ENCODE measurements at places on chromosomes 12 and 14.

DNA sequence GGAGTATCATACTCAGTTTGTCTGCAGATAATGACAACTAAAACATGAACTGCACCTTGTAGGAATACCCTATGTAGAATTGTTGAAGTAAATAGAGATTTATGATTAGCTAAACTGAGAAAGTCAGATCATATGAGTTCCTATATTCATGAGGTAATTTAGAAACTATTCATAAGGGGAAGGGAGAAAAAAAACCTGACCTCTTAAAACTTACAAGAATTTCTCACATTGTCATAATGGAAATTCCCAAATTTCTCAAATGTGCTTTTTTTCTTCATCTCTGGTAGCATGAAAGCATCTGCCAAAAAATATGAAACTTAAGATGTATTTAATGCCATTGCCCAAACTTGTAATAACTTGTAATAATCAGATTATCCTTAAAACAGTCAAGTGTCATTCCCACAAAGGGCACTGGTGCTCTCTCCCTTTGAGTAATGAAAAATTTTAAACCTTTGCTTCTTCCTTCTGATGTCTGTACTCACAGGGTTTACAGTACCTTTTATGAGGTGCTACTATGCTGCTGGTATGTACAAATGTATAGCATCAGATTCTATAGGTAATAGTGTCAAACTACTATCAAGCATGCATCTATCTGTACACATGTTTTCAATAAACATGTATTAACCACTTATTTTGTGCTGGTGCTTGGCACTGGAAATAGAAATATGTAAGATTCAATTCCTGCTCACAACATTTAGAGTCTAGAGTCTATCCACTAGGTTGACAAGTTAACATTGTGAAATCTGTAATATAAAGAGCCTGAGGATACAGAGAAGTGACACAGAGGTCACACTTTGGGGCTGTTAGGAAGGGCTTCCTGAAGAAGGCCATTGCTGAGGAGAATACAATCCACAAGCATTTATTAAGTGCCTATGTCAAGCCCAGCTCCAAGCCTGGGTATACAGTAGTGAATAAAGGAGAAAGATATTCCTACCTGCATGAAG is 17.4 kb upstream of the DRAM1 start:
- no peak for DNase-seq

DNA sequence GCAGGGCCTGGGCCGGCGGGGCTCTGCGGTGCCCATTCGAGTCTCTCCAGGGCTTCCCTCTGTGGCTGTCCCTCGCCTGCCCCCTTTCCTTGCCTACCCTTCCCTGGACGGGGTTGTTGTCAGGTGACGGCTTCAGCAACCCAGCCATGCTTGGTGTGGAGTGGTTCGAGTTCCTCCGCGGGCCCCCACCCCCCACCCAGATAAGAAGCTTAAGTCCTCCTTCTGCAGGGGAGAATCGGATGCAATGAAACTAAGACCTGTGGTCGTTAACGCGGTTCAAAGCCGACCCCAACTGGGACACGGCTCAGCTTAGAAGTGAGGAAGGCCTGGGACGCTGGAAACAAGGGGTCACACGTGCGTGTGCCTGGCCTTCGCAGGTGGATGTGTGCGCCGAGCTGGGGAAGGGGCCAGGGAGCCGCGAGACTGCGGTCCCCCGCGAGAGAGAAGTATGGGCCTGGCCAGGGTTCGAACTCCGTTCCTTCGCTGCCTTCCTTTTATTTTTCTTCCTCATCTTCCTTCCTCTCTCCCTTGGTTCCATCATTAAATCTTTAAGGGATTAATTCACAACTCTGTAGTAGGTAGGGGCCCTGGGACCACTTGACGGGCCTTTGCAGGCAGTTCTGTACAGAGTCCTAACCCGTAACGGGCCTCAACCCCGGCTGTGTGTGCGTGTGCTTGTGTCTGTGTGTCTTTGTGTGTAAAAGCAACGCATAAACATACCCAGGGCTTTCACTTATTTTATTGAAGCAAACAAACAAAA is 3.5 kb downstream of the TTC6 start:
- DNase-seq = no peak

DNA sequence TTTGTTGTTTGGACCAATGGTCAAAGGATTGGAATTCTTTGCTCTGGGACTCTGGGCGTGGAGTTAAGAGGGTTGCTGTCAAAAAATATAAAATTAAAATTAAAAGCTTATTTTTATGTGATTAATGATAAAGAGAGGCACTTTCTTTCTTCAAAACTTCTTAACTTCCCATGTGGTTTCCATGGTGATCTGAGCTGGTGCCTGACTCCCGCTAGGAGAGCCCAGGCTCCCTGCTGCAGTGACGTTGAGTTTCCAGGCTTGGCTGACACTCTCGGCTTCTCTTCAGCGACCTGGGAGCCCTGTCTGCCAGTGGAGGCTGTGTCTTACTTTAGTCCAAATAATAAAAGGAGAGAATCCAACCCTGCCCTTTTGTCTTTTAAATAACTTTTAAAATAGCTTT is 84.4 kb downstream of the GALC start:
- DNase-seq = no peak

DNA sequence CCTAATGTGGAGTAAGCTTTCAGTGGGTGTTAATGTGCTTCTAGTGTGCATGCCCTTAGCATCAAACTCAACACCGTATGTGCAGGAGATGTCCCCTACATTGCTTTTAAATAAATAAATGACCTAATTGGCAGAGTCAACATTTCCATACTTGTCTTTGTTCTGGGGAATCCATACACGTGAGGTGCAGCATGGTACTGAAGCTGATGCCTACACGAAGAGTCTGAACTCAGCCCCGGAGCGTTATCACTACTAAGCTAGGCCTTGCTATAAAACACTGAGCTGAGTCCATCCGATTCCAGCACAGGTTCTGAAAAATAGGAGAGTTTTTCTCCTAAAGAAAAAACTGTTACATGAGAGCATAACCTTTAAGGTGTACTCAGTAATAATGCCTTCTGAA is 125.0 kb upstream of the DYRK2 start:
- DNase-seq = no peak

GRCh38 chr14:76941946-76942805 is 86.3 kb downstream of the IRF2BPL start:
- no peak for DNase-seq

DNA sequence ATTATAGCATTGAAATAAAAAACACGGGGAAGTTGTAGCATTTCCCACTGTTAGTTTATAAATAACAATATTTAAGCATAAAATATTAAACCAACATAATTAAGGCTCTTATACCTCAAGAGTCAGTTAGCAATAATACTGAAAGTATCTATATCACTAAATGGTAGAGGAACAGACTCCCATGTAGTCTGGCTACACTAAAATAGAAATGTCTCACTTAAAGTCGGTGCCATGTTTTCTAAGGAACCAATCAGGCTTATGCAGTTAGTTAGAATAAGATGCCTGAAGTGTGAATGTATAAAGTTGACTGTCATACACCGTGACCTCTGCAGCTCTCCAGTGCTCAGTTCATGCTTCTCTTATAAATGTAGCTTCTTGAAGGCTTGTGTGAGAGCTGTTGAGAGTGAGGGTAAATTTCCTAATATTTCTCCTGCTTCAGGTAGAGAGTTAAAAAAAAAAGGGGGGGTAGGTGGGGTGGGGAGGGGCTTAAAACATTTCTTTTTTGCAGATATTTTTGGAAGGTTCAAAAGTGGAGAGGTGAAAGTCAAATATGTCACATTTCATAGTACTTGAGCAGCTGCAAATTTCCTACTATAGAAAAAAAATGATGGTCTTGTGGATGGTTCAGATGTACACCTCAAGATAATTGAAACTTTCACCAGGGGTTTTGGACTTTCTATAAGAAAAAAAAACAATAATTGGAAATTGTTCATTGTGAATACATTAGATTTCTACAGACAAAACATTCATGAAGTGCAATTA is 64.5 kb downstream of the PTCSC3 start:
- no peak for DNase-seq

- no peak for DNase-seq
Measured at GRCh38 chr12:96235484-96235826, 41.3 kb downstream of the ELK3 start.

- no peak for DNase-seq
Measured at GRCh38 chr12:115962216-115962615, 315.3 kb downstream of the MED13L start.

DNA sequence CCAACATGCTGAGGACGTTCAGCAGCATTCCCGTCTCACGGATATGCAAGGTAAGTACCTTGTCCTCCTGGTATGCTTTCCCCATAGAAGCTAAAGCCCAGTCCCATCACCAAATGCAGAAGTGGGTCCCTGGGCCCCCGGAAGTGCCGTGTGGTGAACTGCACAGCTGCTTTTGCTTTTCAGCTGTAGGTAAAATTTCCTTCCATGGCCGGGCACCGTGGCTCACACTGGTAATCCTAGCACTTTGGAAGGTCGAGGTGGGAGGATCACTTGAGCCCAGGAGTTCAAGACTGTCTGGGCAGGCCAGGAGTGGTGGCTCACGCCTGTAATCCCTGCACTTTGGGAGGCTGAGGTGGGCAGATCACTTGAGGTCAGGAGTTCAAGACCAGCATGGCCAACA is 44.1 kb downstream of the HSP90AA1 start:
- DNase-seq = no peak

DNA sequence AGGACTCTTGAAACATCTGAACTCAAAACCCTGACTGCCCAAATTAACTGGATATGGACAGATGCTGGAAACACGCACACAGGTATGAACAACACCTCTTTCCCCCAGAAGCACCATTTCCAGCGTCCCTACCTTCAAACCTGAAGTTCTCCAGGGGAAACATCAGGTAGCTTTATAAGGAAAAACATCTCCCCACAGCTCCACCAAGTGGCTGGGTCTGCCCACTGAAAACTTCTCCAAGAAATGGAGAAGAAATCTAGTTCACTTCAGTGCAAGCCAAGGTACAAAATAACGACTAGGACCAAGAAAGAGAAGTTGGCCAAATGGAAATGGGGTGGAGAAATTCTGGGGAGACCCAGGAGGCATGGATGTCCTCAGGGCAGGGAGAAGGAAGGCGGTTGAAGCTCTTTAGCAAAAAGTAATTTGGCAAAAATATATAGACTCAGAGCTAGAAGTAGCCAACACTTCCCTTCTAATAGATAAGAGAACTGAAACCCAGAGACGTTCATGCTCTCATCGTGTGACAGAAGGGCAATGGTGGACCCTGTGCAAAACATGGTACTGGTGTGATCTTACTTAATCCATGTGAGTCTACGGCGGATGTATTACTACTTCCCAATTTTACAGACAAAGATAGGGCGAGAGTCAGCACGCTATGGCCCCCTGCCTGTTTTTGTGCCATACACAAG is 10.5 kb upstream of the NUAK1 start:
- DNase-seq = no peak

- DNase-seq = no peak
Measured at GRCh38 chr12:71799106-71799505, 40.5 kb upstream of the TBC1D15 start.

GRCh38 chr12:10234562-10234961 is 21.9 kb downstream of the GABARAPL1 start:
- no peak for DNase-seq

GRCh38 chr12:124273630-124274029 is 21.3 kb upstream of the RFLNA start:
- DNase-seq = peak; percentile 30

DNA sequence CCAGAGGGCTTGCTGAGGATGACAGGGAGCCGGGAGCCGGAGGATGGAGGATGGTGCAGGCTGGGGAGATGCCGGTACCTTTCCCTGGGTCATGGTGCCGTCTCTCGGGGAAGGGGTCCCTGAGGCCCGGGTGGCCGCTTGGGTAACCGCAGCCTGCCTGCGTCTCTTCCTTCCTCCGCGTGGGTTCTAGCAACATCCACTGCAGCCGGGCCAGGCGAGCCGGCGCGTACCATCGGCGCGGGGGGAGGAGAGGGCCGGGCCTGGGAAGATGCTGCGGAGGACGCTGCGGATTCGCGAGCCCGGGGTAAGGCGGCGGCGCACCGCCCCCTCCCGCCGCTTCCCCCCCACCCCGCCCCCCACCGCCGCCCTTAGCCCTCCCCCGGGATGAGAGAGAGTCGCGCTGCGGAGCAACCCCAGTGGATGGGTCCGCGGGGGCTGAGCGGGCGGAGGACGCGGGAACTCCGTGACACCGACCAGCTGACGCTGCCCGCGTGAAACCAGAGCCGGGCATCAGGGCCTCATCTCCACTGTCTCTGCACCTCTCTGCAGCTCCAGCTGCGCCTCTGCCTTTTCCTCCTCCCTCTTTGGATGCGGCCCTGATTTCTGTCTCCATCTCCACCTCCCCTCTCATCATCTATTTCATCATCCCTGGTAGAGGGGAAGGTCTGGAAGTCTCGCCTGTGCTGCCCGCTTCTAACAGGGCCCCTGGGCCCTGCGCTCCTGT is at the start of gene FAIM2:
TSS of gene FAIM2 (minus strand) at position 201 of the 724 bp plus-strand sequence. CDS start at position 93, 108 bp downstream.
- DNase-seq = peak; percentile 44

GRCh38 chr12:630656-631632 is 32.3 kb downstream of the NINJ2 start:
- peak; percentile 25 for DNase-seq

GRCh38 chr12:13592063-13592942 is 389.1 kb downstream of the GRIN2B start:
- no peak for DNase-seq

DNA sequence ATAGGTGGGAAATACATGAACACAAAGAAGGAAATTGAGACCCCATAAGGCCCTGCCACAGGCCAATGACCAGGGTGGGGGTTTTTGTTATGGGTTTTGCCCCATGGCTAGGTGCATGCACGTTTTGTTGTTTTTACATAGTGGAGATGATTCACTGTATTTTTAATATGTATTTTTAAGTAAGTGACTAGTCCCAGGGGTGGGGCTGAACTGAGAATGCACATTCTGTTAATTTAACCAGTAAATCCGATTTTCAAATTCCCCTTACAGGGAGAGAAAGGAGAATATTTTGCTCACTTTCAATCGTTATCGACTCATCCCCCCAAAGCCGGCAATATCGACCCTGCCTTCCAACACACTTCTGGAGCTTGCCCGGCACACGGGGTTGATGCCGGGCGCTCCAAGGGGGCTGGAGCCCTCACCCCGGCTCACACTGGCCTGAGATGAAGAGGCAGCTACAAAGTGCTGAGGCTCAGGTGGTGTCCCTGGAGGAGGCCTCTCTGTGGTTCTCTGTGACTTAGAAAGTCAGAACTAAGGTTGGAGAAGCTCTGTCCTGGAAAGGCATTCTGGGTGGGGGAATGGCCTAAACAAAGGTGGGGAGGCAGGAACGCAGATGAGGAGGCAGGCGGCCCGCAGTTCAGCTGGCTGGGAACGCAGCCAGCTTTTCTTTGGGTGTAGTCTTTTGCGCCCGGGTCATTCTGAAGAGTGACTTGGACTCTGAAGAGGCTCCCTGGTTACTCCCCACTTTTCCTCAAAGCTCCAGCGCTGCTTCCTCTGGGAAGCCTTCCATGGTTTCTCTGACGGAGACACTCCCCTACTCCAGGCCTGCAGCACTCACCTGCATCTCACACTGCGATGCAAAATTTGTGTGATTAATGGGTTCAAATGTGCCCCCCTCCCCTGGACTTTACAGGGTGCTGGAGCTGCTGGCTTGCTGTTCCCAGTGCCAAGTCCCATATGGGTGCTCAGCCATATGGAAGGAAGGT is 50.7 kb upstream of the DLK1 start:
- DNase-seq = no peak

DNA sequence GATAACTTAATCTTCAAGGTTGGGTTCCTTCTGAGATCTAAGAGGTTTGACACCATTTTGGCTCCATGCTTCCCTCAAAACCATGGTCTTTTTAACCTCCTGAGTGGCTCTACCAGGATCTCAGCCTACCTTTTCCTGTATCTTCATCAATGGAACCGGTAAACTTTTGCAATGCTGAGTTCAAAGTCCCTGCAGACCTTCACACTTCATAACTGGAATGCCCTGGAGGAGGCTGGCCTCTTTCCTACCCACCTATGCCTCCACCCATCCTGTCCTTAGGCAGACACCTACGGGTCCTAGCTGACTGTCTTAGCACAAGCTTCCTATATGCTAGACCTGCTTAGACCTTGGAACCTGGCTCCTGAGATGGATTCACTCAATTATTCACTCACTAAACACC is 89.5 kb upstream of the EEA1 start:
- no peak for DNase-seq
